ENCODE measurements at places on chromosomes 3 and 15.

DNA sequence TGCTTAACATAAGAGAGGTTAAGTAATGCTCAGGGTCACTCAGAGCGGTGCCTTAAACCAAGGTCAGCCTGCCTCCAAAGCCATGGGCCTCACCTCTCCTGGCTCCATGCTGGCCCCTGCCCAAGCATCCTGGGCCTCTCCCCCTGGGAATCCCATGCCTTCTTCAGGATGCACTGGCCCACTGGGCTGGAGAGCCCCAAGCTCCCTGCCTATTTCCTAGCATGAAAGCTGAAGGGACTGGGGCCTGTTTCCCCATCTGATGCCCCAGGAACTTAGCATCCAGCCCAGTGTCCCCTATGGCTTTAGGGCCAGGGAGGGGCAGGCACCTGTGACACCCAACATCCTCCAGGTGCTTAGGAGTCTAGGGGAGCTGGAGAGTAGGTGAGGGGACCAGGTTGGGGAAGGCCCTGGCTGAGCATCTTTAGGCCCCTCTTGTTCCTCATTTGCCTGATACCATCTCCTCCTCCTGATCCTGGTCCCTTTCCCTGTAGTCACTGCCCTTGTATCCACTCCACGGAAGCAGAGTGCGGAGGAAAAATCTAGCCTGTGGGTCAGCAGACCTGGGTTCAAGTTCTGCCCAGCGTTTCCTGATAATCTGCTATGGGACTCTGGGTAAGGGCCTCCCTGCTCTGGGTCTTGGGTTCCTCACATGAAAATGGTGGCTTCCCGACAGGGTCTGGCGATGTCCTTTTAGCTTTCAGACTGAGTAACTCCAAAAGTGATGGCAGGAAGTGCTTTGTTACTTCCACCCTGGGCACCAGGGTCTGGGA lies 28.6 kb downstream of the EHD4 start:
- DNase-seq: no peak

GRCh38 chr15:62404194-62404985 lies 239.3 kb upstream of the C2CD4B start:
- DNase-seq: no peak

- DNase-seq: no peak
Measured at GRCh38 chr3:122299215-122299614, 25.8 kb upstream of the CSTA start.

DNA sequence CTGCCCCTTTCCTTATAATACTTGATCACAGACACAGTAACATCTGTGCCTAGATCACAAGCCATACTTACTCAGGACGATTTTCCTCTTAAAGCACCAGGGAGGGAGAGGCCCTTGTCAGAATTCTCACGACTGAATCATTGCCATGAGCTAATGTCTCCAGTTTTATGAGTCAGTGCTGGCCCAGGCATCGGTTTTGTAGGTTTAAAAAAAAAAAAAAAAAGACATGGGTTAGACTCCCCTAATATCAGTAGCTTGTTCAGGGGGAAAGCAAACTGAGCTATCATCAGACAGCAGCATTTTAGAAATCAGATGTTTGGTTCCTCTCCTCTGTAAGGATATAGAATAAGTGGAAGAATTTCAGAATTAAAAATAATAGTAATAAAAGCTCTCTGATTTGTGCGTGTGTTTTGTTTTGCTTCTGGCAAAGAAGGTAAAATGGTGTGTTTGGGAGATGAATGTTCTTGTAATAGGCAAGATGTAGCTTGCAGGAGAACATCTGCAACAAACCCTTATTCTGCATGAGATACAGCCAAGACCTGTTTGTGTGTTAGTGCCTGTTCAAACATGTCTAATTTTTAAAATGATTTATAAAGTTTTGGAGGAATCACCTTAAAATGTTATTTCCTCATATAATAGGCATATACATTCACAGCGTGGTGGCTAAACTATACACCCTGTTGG lies 193.6 kb downstream of the TP63 start:
- no peak for DNase-seq

GRCh38 chr3:54144284-54144683 lies 21.9 kb downstream of the CACNA2D3 start:
- DNase-seq: no peak

DNA sequence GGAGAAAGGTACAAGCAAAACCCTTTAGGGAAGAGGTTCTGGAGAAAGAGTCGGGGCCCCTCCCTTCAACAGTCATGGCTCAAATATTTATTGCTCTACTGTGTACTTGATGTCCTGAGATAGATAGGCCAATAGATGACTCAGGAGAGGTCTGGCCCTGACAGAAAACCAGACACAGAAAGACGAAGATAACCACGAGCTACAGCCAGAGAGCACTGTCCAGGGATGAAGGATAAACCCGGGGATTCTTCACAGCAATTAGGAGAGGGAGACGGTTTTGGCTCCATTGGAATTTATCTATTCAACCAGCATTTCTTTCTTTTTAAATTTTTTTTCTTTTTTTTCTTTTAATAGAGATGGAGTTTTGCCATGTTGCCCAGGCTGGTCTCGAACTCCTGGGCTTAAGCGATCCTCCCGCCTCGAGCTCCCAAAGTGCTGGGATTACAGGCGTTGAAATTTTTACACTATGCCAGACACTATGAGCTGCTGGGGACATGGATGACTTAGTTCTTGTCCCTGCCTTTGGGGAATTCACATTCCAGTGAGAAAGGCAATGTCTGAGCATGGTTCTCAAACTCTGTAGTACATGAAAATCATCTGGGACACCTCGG lies 4.6 kb upstream of the CIDEC start:
- peak; percentile 81 for DNase-seq

GRCh38 chr15:91706322-91707032 lies 147.0 kb upstream of the SLCO3A1 start:
- DNase-seq: peak; percentile 47

DNA sequence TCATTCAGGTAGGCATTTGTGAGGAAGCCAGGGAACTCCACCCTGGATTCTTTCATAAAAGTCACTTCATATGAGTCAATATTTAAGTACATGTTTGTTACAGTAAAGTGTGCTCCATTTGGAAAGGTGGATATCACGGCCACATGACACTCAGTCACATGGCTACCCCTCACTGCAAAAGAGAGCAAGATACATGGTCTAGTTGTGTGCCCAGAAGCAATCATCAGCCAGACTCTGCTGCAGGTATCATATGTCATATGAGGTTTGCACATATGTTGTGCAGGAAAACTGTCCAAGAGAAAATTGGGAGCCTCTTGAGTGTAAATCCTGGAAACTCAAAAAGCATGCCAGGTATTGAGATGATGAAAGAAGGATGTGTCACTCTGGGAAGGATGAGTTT lies 55.0 kb upstream of the NMNAT3 start:
- no peak for DNase-seq

- DNase-seq: no peak
Measured at GRCh38 chr15:80620931-80621330, 74.2 kb upstream of the ABHD17C start.

DNA sequence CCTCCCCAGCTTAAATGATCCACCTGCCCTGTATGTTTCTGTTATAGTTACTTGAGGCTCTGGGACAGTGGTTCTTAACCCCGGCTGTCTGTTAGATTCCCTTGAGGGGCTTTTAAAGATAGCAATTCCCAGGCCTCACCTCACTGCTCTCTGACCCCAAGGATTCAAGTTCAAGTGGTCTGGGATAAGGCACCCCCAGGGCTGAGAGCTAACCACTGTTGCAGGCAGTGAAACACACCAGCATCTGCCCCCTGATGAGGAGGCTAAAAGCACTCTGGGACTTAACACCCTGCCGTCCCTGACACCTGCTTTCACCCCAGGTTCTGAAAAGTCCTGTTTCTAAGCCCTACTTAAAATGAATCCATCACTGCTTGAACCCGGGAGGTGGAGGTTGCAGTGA lies 103.7 kb downstream of the LRRK1 start:
- no peak for DNase-seq

GRCh38 chr15:86382341-86382740 lies 302.7 kb downstream of the AGBL1 start:
- DNase-seq: no peak
